ENCODE measurements at places on chromosomes 11 and 22. TPM values are rescaled to one million over a fixed set of nuclear protein-coding genes. Genes with fewer than 3 reads are reported as not detected.
A peak's percentile ranks its signal among the peaks of the same experiment; 100 is the strongest.

Gene HPS5
- 24.3 TPM for total RNA-seq

Gene POTEH
- total RNA-seq, result not detected

Gene OR10A5
- total RNA-seq, result not detected

Gene CLNS1A
- total RNA-seq, result 113 TPM

Gene HOATZ
- total RNA-seq, result not detected

DNA sequence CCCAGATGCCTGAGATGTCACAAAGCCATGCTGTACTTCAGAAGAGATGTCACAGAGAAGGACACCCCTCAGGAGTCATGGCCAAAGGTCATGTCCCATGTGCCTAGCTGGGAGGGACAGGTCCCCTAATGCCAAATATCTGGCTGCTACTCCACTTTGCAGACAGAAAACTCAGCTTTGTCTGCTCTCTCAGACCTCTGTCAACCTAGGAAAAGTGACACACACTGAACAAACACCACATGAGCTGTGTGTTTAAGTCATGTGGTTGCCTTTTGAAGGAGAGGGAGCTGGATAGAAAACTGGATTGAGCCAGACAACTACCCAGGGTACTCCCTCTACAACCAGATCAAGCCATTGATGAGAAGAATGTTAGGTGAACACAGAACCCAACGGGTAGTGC is 3.5 kb downstream of the TRIM66 start:
- no peak for DNase-seq

DNA sequence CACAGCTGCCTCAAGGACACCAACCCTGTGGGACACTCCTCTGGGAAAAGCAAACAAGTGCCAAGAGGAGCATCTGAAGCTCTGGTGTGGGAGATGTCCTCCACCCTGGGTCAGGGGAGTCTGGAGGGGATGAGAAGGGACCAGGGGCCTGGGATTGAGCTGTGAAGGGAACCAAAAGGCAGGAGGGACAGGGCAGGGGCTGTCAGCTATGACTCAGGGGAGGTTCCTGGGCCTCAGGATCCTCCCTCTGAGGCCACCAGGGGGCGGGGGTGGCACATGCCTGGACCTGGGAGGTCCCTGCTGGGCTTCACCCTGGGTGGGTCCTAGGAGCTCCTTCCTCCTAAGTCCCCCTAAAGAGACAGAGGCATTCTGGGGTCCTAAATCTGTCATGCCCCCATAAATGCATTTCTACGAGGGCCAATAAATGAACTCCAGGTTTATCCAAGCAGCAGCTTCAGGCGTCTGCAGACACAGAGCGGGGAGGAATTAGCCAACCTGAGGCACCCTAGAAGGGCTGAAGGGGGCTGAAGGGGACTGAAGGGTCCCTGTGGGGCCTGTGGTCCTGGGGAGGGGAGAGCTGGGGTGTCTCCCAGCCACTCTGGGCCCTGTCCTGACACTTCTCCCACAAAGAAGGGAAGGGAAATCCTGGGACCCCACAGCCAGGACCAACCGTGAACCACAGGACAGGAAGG is 31.9 kb upstream of the IGLL5 start:
- DNase-seq, result peak; percentile 18

DNA sequence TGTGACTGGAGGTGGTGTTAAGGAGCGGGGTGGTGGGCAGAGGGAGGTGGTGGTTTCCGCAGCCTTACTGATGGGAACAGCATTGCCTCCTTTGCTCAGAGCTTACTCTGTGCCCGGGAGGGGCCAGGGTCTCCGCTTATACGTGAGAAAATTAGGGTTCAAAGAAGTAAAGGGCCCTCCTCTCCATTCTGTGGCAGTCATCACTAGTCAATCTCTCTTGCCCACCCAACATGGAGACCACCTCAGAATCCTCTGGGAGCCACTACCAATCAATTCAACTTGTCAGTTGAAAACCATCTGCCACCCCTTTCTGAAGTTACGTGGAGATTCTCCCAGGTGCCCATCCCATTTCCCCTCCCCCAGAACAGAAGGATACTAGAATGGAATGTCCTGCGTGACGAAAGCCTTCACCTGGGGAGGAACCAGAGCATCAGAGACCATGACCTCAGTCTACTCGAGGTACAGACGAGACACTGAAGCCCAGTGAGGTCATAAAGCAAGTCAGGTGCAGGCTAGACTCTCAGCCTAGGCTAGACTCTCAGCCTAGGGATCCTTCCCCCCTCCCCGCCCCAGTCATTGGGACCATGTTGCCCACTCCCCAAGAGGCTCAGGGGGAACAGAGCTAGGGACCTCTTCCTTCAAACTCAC is 2.0 kb downstream of the SELENOM start:
- no peak for DNase-seq

GRCh38 chr11:63958008-63958407 is 16.4 kb upstream of the COX8A start:
- DNase-seq, result no peak
